Activated CD8-positive, alpha-beta T cell treated with anti-CD3 and anti-CD28 coated beads for 36 hours (primary cell): ENCODE measurements at places on chromosomes 5 and 9. TPM values are rescaled to one million over a fixed set of nuclear protein-coding genes. Genes with fewer than 3 reads are reported as not detected.
A peak's percentile ranks its signal among the peaks of the same experiment; 100 is the strongest.

SMIM32 gene
- not detected for total RNA-seq

OMD gene
- not detected for total RNA-seq

DNAI1 gene
- total RNA-seq: not detected

NXNL2 gene
- not detected for total RNA-seq

DNA sequence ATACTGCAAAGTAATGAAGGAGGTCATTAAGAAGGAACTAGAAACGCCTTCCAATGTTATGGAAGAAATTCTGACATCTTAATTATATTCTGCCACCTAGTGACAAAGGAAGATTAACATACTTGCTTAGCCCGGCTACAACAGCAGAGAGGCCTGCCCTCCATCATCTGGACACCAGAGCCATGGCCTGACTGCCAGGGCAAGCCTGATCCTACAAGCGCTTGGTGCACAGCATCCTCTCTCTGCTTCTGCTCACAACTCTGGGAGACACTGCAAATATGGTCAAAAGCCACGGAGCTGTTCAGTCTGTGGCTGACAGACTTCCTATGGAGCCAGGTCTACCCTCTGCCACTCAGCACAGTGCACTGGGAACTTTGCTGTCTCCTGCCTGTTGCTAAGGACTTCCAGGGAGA lies 87.3 kb upstream of the SLC44A1 start:
- no peaks in the 10 kb centered on the region for H3K27me3 ChIP-seq
- no peak overlapping the region for H3K4me3 ChIP-seq
- H3K36me3 ChIP-seq: no peaks in the 10 kb centered on the region
- peaks cover 7% of the 10 kb centered on the region for H3K4me1 ChIP-seq
- peak; percentile 13 for DNase-seq
- H3K27ac ChIP-seq: no peak overlapping the region

DNA sequence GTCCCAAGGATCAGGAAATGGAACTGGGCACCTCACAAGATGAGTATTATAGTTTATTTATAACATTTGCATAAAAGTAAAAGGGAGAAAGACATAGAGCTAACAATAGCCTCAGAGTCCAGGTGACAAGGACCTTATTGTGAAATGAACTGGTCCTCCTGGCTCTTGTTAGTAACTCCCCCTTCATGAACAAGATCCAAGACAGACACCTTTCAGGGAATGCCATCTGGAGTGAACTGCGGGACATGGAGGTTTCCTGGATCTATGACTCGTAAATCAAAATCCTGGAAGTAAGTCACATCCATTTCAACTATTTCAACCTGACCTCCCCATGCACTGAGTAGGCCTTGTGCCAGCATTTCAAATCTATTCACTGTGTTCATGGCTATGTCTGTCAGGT lies 129.5 kb upstream of the GAS1 start:
- no peaks in the 10 kb centered on the region for H3K36me3 ChIP-seq
- no peaks in the 10 kb centered on the region for H3K4me1 ChIP-seq
- DNase-seq: no peak
- H3K27me3 ChIP-seq: no peaks in the 10 kb centered on the region

GRCh38 chr5:56616454-56617160 lies 198.7 kb upstream of the MAP3K1 start:
- no peak overlapping the region for H3K27ac ChIP-seq
- H3K4me3 ChIP-seq: no peak overlapping the region
- DNase-seq: no peak
- peaks cover 44% of the 10 kb centered on the region for H3K4me1 ChIP-seq
- H3K27me3 ChIP-seq: no peaks in the 10 kb centered on the region

GRCh38 chr5:19240170-19240569 lies 747.8 kb downstream of the CDH18 start:
- H3K4me3 ChIP-seq: no peak overlapping the region
- no peaks in the 10 kb centered on the region for H3K36me3 ChIP-seq
- no peak overlapping the region for H3K27ac ChIP-seq
- no peak for DNase-seq

DNA sequence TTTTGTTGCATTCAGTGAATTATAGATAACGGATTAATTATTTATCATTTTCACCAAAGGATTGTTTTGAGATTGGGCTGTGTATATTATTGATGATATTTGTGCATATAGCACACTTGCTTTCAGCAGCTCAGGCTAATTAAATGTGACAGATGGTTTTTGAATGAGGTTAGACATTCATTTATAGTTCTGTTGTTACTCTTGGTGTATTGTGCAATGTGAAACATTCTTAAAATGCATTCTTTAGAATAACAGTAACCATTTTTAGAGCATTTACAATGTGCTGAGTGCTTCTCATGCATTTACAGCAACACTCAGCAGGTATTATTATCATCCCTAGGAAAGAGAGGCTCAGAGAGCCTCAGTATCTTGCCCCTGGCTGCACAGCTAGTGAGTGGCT lies 23.8 kb downstream of the NANS start:
- H3K4me1 ChIP-seq: peaks cover 42% of the 10 kb centered on the region
- no peak for DNase-seq

- peaks cover 3% of the 10 kb centered on the region for H3K4me1 ChIP-seq
- no peak overlapping the region for H3K4me3 ChIP-seq
- peak; percentile 74 for DNase-seq
- no peaks in the 10 kb centered on the region for H3K27me3 ChIP-seq
- peak overlapping the region; percentile 53 for H3K27ac ChIP-seq
These were observed 75.5 kb downstream of the PHAX start for GRCh38 chr5:126676195-126676624.

- H3K4me3 ChIP-seq: no peak overlapping the region
- no peaks in the 10 kb centered on the region for H3K36me3 ChIP-seq
- peaks cover 5% of the 10 kb centered on the region for H3K27me3 ChIP-seq
These were observed 38.9 kb upstream of the SLIT3 start for GRCh38 chr5:169339869-169340268.

DNA sequence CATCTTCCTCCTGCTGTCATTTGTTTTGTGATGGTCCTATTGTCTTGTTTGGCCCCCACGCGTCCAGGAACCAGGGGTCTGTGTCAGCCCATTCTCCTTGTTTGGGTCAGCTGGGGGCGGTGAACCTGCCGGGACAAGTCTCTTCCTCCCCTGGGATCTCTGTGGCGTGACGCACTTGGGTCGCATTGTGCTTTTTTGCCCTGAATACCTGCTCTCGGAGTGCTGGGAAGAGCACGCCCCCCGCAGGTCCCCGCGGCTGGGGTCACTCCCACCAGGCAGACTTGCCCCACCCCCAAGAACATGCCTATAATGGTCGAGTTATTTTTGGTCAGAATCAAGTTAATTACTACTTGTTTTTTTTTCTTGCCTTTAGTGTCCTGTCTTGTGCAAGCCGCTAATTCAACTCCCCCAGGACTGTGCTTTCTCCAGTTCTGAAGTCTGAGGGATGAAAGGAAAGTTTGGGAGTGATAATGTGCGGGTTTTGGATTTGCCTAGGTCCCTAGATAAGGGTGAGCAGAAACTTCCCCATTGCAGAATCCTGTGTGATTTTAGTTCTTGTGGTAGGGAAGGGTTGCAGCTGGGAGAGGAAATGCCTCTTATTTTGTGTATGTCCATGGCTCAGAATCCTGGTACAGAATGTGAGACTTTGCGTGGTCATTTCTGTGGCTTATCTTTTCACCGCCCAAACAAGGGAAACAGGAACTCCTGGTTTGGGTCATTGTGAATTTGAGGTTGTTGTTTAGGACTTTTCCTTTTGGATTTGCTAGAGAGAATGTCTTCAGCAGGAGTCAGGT lies 789 bp downstream of the ACER2 start:
- H3K4me3 ChIP-seq: peak overlapping the region; percentile 97
- DNase-seq: peak; percentile 16
- H3K36me3 ChIP-seq: no peaks in the 10 kb centered on the region
- H3K27me3 ChIP-seq: no peaks in the 10 kb centered on the region
- H3K27ac ChIP-seq: peak overlapping the region; percentile 77

GRCh38 chr5:132408456-132408855 lies 38.9 kb downstream of the SLC22A5 start:
- peak overlapping the region; percentile 81 for H3K27ac ChIP-seq
- no peak overlapping the region for H3K4me3 ChIP-seq
- peak; percentile 1 for DNase-seq
- H3K36me3 ChIP-seq: peaks cover 24% of the 10 kb centered on the region

DNA sequence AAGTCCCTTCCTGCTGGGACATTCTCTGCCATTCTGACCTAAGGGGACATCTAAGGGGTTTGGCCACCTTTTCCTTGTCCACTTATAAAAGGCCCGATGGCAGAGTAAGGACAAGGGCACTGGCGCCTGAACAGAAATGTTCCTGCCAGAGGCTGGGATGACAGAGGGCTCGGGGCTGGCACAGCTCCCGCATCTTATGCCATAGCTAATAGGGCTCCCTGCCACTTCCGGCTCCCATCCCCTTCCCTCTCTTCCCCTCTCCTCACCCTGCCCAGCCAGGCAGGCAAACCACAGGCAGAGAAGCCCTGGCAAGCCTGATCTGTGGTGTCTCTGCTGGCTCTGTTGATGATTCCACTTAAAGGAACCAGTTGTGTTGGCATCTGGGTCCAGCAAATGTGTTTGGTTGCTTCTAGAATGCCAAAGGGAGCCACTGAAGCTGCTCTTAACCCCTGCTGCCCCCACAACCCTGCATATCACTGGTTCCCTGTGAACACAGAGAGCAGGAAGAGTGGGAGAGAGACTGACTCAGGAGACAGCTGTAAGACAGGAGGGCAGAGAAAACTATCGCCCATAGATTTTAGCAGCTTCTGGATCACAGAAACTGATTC lies 18.4 kb upstream of the ADRA1B start:
- peaks cover 35% of the 10 kb centered on the region for H3K27me3 ChIP-seq
- H3K27ac ChIP-seq: no peak overlapping the region
- no peak for DNase-seq

- H3K4me3 ChIP-seq: no peak overlapping the region
- H3K27ac ChIP-seq: no peak overlapping the region
- no peaks in the 10 kb centered on the region for H3K36me3 ChIP-seq
These were observed 676.2 kb downstream of the MAT2B start for GRCh38 chr5:164181604-164182003.

GRCh38 chr5:90890180-90890579 lies 331.6 kb downstream of the ADGRV1 start:
- peaks cover 10% of the 10 kb centered on the region for H3K27me3 ChIP-seq
- no peak overlapping the region for H3K4me3 ChIP-seq
- no peaks in the 10 kb centered on the region for H3K36me3 ChIP-seq
- H3K4me1 ChIP-seq: no peaks in the 10 kb centered on the region
- no peak for DNase-seq
- H3K27ac ChIP-seq: no peak overlapping the region
